LHCN-M2 (cell line): ENCODE measurements at places on chromosomes 2 and 18.
A peak's percentile ranks its signal among the peaks of the same experiment; 100 is the strongest.

DNA sequence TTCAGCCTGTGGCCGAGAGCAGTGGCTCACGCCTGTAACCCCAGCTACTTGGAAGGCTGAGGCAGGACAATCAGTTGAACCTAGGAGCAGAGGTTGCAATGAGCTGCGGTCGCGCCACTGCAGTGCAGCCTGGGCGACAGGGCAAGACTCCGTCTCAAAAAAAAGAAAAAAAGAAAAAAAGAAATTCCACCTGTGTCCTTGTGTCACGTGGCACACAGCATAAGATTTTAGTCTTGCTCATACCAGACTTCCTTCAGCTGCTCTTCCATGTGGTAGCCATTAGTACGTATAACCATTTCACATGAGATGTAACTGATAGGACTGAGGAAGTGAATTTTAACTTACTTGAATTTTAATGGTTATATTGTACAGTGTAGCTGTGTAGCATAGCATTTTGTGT, 4.0 kb downstream of the NOP58 start:
- no peak for DNase-seq

DNA sequence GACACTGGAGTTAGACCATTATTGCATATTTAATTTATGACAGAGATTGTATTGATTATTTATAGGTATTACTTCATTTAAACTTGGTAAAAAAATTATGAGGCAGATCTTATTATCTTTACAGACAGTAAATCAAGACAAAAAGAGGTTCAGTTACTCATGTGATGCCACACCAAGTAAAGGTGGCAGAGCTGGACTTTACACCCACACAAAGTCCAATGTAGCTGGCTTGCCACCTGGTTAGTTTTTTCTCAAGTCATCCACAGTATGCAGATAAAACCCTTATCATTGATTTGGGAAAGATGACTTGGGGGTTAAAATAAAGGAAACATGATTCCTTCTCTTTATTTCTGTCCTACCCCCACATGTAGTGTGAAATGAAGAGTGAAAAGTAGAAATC, 137.2 kb downstream of the CNTNAP5 start:
- no peak for DNase-seq

- no peak for DNase-seq
These were observed 235.0 kb downstream of the LOXHD1 start for GRCh38 chr18:46421973-46422551.

GRCh38 chr2:63073994-63074393, 23.4 kb downstream of the OTX1 start:
- DNase-seq = no peak

GRCh38 chr2:237590272-237591140, at the start of gene RAB17:
TSS of gene RAB17 (minus strand) at chr2:237590734. CDS start at chr2:237586154, 4,580 bp downstream.
- no peak for DNase-seq

DNA sequence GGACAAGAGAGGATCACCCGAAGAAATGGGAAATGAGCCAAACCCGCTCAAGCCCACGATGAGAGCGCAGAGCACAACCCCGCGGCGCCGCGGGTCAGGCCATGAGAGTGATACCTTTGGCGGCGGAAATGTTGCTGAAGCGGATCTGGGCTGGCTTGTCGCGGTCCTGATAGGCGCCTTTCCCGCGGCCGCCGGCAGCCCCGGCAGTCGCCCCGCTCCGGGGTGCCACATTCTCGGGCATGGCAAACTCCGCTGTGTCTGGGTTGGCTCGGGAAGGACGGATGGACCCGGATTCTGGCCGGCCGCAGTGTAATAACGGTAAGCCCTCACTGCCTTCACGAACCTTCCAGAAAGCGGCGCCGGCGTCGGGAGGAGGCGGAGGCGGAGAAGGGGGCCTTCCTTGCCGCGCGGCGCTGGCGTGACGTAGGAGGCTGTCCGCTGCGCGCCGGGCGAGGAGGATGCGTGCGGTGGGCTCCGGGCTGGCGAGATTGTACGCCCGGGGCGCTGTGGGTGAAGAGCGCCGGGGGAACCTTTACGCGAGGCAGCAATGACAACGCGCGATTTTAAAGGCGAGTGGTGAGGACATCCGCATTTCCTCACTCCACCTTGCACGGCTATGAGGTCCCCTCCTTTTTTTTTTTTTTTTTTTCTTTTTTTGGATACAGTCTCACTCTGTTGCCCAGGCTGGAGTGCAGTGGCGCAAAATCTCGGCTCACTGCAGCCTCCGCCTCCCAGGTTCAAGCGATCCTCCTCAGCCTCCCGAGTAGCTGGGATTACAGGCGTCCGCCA, at the start of gene CCT4:
TSS of gene CCT4 (minus strand) at position 390 of the 789 bp plus-strand sequence. CDS start at position 241, 149 bp downstream.
- peak; percentile 79 for DNase-seq

DNA sequence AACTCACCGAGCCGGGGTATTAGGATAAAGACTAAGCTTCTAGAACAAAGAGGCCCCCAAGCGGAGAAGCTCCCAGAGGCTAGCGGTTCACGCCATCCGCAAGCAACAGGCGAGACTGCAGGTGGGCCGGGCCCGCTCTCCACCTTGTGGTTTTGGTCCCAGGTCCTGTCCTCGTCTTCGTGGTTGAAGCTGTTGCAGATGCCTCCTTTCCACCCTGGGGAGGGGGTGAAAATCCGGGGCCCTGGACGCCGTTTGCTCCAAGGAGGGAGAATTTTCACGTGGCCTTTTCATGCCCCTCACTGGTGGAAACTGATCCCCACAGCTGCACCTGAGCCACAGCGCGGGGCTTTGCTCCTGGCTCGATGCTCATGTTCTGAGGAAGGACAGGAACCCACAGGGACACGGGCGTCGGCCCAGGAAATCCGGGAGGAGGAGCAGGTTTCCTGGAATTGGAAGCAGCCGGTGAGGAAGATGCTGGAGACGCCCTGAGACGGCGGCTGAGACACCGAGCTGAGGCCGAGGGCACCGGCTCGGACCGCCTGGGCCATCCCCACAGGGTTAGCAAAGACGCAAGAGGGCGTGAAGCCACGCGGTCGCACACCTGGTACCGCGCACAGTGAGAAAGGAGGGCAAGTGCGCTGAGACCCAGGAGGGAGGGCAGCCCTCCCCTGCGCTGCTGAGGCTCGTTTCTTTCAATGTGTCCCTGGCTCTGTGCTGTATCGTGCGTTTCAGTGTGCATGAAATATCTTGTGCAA, 54.7 kb upstream of the SALL3 start:
- no peak for DNase-seq
